ENCODE measurements at places on chromosomes 7 and 10.

GRCh38 chr7:121480566-121481335 is 84.6 kb upstream of the FAM3C start:
- DNase-seq = no peak

- no peak for DNase-seq
Measured at GRCh38 chr7:7335215-7335614, 152.9 kb downstream of the C1GALT1 start.

- no peak for DNase-seq
Measured at GRCh38 chr7:38373155-38373554, 99.7 kb upstream of the TARP start.

DNA sequence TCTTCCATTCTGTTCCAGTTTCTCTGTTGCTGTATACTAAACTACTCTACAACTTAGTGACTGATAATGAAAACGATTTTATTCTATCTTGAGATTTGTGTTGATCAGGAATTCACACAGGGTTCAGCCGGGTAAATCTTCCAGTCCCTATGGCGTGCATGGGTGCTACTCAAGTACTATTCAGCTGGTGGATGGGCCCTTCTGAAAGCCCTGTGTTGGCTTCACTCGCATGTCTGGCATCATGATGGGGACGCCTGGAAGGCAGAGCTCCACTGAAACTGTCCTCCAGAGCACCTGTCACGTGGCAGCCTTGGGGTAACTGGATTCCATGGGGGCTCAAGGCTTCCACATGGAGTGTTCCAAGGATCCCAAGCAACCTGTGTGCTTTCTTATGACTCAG is 86.0 kb upstream of the ZMIZ1 start:
- no peak for DNase-seq

GRCh38 chr7:16471933-16472332 is 6.4 kb upstream of the SOSTDC1 start:
- DNase-seq = no peak

DNA sequence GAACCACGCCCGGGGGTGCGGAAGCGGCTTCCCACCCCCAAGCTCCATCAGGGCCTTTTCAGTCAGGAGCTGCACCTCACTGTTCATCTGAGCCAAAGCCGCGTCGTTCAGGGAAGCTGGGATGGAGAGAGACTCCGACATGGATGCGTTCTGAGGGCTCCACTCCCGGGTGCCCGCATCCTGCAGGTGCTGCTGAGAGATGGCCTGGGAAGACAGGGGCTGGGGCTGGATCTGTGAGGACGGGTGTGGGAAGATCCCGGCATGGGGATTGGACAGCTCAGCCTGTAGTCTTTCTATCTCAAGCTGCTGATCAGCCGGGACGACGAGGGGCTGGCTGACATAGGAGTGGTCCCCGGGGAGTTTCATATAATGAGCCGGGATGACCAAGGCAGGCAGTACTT is 45.0 kb upstream of the NMT2 start:
- DNase-seq = no peak

DNA sequence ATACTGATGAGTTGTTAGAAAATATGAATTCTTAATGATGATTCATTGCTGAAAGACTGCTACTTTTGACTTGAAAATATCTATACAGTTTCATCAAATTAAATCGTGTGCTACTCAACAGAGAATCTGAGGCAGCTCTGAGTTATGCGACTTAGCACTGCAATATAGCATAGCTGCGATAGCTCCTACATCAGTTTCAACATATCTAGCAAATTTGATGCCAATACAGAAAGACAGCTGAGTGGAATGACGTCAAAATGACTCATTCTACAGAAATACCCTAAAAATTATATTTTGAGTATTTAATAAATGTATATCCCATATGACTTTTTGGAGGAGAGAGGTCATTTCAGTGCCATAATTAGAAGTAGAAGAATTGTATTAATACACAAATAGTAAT is 1.1 kb upstream of the TARP start:
- DNase-seq = no peak

- no peak for DNase-seq
Measured at GRCh38 chr10:34113504-34114225, 701.4 kb downstream of the PARD3 start.

DNA sequence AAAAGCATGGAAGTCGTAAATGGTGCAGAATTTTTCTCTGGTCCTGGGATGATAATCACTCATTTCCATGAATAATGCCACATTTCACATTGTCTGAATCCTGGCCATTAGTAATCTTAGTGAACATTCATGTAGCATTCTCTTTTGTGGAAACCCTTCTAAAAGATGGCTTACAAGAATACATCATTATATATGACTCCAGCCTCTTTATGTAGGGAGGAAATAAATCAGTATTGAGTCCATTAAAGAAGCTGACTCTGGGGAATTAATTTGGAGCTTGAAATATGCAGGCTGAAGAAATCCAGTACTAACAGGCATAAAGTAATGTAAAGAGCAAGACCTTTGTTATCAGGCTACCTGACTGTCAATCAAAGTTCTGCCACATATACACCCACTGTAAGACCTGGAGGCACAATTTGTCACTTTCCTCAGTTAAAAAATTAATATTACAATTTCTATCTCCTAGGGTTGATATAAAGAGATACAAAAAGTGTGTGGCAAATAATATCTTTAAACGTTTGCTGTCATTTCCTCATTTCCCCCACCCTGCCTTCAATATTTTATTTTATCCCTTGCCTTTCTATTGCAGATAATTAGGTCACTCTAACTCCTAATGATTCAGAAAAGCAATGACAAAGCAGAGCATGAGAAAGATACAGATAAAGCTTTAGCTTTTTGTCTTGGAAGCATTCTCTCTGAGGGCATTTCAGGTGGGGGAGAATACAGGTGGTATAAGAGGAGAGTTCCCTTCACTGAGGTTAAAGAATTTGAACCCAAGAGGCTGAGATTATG is 1122.0 kb upstream of the GHITM start:
- no peak for DNase-seq

DNA sequence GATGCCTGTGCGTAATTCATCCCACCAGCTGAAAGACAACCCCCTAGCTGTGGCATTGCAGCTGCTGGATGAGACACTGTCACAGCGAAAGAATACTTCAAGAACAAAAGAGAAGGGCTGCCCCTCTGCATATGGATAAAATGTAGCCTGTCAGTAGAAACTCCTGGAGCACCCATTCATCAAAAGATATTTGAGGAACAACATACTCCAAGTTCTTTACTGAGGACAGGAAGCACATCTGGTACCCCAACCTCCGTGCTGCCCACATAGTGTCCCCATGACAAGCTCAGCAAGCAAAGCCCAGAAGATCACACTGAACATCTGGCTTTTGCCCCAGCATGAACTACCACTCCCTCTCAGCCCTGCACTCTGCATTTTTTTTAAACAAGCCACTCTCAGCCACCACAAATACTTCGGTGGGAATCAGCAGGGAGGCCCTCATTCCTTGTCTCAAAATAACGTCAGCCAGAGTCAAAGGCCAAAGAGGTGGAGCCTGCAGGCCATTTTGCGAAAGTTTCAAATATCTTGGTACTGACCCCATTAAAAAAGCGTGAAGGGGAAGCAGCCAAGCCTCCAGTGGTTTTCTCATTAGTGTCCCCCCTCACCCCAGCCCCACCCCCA is 1.7 kb downstream of the CREB3L2 start:
- DNase-seq = no peak

- DNase-seq = no peak
Measured at GRCh38 chr10:102327002-102327401, 68.5 kb upstream of the NFKB2 start.

DNA sequence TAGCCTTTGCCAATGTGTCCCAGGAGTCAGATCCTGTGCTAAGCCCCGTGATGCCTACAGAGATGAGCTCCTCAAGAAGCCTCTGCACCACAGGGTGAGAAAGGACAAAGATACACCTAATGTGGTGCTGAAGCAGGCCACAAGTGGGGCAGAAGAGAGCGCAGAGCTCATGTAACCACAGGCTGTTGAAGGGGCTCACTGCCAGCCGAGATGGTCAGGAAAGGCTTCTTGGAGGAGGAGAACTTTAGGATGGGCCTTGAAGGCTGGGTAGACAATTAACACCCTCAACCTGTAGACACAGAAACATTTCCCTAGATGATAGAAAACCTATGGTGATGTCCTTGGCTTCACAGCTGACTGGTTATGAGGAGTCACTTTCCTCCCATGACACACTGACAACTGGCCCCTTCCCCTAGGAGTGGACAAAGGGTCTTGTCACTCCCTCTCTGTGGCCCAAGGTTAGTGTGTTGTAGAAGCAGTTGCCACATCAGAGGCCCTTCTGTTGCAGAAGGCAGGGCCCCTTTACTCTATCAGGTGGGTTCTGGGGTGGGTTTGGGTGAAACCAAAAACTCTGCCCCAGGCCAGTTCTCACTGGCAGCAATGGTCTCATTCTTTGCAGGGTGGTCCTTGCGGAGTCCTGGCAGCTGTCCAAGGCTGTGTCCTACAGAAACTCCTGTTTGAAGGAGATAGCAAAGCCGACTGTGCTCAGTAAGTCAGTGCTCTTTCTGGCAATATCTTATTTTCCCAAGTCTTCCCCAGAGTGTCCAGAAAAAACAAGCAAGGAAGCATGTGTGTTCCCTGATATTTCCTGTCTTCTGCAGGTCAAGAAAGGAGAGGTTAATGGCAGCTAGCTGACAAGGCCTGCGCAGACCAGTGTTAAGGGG is 69.2 kb downstream of the MINDY4 start:
- DNase-seq = no peak

GRCh38 chr7:87474533-87475358 is 734 bp downstream of the ABCB4 start:
- DNase-seq = no peak

DNA sequence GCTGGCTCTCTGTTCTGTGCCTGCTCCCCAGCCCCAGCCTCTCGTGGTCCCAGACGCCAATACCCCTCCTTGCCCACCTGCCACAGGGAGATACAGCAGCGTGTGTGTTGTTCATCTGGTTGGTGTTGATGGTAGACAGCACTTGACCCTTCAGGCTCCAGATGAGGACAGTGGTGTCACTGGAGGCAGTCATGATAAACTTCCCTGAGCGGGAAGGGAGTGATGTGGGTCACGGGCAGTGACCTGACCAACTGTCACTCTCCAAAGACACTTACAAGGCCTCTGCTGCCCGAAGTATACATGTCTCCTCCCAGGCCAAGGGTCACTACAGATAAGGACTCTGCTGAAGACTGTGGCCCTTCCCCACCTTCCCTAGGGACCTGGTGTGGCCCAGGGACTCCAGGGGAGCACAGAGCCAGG is 5.6 kb downstream of the TBL2 start:
- DNase-seq = no peak

DNA sequence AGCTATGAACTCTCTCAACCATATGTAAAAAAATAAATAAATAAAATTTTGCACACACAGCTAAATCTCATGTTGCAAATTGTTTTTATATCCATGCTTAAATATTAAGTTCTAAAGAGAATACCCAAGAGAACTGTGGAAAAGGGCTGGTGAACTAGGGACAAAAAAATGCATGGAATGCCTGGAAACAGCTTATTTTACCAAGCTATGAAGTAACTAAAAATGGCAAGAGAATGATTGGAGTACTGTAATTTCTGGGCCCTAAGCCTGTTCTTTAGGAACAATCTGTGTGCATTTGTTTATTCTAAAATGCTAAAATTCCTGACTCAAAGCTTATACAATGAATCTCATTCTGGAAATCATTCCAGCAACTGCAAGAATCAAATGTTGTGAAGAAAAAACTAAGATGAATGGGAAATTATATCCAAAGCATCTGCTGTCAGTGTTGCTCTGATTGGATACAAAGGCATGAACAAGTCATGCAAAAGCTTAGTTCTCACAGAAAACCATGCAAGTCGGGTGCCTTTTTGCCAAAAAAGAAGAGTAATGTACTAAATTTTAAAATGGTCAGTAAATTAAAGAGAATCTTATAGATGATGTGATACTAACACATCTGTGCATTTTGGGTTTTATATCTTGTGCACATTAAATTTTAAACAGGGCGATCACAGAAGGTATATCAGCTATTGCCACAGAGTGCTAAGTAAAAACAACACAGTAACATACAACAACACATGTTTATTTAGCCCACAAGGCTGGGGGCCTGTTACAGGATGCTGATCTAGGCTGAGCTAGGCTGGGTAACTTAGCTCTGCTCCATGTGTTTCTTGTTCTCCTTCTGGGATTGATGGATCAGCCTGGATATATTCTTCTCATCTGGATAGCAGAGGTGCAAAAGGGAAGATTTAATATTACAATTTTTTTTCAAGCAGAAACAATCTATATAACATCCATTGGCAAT is 453.5 kb upstream of the SEMA3A start:
- no peak for DNase-seq

All from CD4-positive, alpha-beta T cell treated with Interleukin-6 at 100 ng/mL for 8 hours (primary cell).